Dermis microvascular lymphatic vessel endothelial cell (primary cell): ENCODE measurements at places on chromosomes 12 and 14. TPM values are rescaled to one million over a fixed set of nuclear protein-coding genes. Genes with fewer than 3 reads are reported as not detected.

Gene DTX1
- 1.8 and 6.1 TPM in 2 replicates for total RNA-seq

- no peak for DNase-seq
These were observed 233.5 kb downstream of the PPM1H start for GRCh38 chr12:62701492-62701891.

GRCh38 chr14:89024691-89025090 is 200.2 kb downstream of the TTC8 start:
- no peak for DNase-seq

- no peak for DNase-seq
These were observed 154.9 kb downstream of the FSCB start for GRCh38 chr14:44352201-44352600.

DNA sequence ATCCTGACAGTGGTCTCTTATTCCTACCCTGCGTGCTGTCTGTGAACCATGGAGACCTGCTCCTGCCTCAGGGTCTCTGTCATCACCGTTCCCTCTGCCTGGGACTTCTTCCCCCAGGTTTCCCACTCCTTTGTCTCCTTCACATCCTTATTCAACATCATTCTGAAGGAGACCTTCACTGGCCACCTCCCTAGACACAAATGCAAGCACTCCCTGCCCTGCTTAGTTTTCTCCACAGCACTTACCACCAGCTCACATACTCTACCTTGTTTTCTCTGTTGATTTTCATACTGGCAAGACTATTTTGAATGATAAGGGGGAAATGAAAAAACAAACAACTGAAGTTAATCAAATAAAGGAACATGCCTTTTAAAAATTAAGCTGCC is 192.8 kb downstream of the ANO6 start:
- DNase-seq, result no peak

GRCh38 chr12:103801709-103802585 is 39.1 kb downstream of the NT5DC3 start:
- no peak for DNase-seq

DNA sequence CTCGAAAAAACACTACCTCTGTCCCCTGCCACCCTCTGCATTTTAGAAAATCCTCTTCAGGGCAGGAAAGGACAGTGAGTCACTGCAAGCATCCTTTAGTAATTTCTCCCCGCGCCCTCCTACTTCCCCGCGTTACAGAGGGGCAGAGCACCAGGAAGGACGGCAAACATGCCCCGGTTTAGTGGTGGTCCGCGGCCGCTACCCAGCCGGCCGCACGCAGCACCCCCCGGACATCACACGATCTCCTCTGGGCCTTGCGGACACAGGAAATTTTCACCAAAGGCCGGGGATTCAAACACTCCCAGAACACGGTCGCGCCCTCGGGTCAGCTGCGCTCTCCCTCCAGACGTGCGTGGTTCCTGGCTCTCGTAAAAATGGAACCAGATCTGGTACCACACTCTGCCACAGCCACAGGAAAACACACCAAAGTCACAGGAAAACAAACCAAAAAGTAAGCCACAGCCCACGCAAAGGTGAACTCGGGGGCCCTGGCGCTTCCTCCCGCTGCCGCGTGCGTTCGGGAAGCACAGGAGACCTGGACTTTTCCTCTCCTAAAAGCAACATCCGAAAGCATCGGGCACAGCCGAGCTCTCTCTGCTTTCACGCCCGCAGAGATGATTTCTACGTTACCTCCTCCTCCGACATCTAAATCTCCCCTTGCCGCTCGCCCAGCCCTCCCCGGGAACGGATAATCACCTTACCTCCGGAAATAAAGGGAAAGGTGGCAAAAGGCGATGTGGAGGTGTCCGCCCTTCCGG is 839 bp downstream of the SLC38A1 start:
- peak; percentile 48 for DNase-seq

Gene LHX5
- not detected in 2 replicates for total RNA-seq

DNA sequence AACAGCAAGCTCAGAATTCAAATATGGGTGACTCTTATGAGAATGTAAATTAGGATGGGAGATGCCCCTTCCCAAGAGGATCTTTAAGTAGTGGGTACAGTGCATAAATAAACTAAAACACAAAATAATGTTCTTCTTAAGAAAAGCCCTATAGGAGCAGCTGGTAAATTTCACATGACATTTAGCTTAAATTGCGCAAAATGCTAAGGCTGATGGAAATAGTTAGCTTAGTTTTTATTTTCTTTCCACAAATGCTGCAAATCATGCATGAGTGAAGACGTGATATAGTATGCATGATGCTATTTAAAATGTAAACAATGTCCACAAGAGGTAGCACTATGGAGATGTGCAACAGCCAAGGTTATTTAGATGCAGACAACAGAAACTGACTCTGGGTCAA is 328.1 kb downstream of the ATP23 start:
- no peak for DNase-seq

Gene PTHLH
- under 0.01 TPM in 1 of 2 replicates, not detected in the other for total RNA-seq

Gene RFLNA
- under 0.01 TPM in 2 replicates for total RNA-seq

DNA sequence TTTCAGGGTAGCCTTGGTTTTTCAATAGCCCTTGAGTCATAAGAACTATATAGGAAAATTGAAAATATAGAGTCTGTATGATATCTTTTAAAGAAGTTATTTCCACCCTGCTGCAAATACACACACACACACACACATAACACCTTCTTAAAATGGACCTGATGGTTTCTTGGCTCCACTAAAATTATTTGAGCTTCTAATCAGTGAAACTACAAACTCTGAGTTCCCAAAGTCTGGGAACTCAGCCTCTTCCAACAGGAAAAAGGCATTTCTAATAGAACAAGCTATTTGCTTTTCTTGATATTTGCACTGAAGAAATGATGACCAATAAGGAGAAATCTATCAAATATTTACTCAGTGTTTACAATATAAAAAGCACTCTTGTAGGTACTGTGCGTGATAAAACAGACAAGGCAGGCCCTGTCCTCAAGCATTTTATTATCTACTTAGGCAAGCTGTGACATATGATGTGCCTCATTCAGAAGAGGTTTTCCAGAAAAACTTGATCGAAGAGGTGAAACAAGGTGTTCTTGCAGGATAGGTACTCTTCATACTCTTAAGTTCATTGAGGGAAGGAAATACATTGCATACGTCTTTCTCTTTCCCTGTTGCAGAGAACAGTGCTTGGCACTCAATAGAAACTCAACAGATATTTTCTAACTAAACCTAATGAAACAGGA is 88.6 kb downstream of the MGST1 start:
- DNase-seq, result no peak

Gene SLC5A8
- under 0.01 and 0.13 TPM in 2 replicates for total RNA-seq

Gene PRR4
- total RNA-seq, result 0.13 and 0.51 TPM in 2 replicates

GRCh38 chr14:65981192-65981843 is 504.9 kb upstream of the CCDC196 start:
- DNase-seq, result no peak

DNA sequence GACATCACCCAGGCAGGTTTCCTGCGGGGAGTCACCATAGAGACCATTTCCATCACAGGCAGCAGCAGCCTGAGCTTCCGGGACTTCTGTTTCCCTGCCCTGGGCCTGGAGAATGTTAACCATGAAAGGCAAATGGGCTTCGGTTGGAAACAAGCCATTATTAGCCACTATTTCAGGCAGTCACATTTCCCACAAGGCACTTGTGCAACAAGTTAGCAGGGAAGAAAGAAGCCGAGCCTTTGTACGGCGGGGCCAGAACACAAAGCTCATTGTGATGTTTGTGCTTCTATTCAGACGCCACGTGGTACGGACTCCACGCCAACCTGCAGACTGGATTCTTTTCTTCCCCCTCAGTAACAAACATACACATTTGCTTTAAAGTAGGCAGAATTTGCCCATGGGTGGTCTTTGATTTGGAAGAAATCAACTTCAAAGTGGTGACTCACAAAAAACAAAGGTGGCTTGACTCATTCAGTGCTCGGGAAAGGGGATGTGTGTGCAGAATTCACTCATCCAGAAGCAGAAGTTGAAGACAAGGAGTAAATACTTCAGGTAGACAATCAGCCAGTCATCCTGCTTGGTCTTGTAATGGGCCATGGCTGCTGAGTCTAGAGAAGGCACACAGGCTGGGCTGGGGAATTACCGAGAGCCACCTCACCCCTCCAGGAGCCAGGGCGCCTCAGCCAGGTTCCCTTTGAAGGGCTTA is 154.2 kb upstream of the PRMT8 start:
- peak; percentile 91 for DNase-seq

DNA sequence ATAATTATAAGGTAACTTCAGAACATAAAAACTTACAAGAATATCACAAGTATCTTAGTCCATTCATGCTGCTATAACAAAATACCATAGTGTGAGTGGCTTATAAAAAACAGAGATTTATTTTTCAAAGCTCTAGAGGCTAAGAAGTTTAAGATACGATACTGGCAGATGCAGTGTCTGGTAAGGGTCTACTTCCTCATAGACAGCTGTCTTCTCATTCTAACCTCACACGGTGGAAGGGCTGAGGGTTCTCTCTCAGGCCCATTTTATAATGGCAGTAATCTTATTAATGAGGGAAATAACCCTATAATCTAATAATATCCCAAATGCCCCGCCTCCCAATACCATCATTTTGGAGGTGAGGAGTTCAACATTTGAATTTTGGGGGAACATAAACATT is 23.7 kb upstream of the OSBPL8 start:
- no peak for DNase-seq

- peak; percentile 27 for DNase-seq
These were observed 93.9 kb downstream of the PLBD1 start for GRCh38 chr12:14473707-14474287.

Gene SSPN
- total RNA-seq, result 0.39 and 0.76 TPM in 2 replicates

DNA sequence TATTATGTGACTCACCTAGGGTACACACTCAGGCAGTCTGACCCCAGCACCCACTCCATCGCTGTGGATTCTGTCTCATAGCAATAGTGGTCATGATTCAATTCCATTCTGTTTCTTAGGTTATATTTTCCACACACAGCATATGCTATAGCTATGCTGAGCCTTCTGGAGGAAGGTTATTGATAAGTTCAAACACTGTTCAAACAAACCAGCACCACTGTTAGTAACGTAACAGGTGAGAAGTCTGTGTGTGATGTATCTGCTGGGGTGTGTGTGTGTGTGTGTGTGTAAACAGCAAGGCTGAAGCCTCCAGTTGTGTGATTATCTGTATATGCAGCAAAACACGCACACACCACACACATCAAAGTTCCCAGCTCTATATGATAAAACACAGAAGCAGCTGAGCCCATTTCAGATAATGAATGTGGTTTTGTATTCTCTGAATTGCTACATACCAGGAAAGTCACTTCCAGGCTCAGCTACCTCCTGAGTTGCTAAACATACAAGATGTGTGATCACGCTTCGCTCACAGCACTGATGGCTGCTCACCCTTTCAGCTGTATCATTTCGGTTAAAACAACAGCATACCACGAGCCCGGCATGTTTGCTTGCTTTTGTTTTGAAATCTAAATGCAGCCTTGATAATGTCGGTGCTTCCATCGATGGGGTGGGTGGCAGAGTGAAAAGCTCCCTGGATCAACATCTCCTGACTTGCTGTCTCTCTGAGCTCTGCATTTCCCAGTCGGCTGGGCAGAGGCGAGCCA is 6.8 kb upstream of the SYNE3 start:
- DNase-seq, result no peak

GRCh38 chr12:40819436-40820108 is 127.3 kb downstream of the CNTN1 start:
- DNase-seq, result no peak

DNA sequence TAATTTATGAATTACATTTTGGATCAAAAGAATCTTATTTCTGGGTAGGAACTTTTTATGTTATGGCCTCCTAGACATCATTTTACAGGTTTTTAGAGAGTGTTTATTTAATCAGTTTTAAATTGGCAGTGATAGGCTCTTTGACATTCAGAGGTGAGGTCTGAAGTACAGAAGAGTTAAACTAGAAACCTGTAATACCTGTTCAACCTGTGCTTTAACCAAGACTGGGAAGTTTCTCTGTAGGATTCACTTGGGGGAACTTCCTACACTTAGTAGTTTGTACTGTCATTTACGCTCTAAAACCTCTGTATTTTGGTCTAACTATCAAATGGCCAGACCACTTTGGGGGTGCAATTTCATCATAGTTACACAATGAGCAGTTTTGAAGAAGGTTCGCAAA is 35.9 kb downstream of the PLEKHA5 start:
- DNase-seq, result no peak

- DNase-seq, result no peak
These were observed 129.1 kb upstream of the MAX start for GRCh38 chr14:65231286-65231980.

GRCh38 chr12:62516927-62517326 is 50.3 kb downstream of the MON2 start:
- no peak for DNase-seq

DNA sequence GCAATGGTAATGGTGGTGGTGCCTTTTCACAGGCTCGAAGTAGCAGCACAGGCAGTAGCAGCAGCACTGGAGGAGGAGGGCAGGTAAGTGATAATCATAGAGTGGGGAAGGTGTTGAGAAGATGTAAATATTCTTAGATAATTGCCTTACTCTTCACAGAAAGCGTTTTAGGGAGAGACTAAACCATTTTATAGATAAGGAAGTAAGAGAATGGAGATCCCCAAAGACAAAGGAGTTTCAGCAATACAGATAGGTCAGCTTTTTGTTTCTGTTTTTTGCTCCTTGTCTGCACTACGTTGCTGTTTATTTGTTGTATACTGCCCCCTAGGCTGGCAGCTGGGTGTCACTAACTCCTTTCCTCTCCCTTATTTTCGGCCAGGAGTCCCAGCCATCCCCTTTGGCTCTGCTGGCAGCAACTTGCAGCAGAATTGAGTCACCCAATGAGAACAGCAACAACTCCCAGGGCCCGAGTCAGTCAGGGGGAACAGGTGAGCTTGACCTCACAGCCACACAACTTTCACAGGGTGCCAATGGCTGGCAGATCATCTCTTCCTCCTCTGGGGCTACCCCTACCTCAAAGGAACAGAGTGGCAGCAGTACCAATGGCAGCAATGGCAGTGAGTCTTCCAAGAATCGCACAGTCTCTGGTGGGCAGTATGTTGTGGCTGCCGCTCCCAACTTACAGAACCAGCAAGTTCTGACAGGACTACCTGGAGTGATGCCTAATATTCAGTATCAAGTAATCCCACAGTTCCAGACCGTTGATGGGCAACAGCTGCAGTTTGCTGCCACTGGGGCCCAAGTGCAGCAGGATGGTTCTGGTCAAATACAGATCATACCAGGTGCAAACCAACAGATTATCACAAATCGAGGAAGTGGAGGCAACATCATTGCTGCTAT is 2.0 kb downstream of the SP1 start:
- no peak for DNase-seq

DNA sequence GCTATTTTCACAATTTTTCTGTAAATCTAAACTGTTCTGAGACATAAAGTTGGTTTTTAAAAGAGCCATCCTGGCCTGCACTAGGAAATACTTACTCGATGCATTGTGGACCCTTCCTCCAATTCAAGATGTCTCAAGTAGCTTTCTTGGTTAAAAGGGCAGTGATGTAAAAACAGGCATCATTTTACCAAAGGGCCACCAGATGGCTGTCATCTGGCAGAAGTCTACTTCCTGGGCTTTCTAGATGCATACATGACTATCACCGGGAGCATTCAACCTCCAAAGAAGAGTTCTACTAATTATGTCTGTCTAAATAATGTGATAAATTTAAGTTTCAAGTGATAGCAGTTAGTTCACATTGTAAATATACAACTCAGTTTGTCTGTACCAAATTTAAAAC is 96.8 kb upstream of the FRMD6 start:
- DNase-seq, result no peak
